ENCODE measurements at places on chromosomes 4 and X. TPM values are rescaled to one million over a fixed set of nuclear protein-coding genes. Genes with fewer than 3 reads are reported as not detected.

DNA sequence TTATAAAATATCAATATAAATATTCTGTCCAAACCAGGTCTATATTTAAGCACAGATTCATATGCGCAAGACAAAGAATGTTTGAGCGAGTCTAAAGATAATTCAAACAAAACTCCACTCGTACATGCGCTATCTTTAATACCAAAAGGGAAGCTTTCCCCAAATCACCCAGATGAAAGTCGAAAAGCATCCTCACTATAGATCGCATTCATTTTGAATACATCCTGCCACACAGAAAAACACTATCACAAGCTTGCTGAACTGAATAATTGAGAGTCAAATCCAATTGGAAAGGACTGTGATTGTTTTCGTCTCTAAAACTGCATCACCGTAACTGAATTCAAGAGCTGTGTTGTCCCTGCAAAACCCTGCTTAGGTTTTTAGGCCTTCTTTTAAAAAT is 685 bp downstream of the TASL start:
- no peak for DNase-seq

DNA sequence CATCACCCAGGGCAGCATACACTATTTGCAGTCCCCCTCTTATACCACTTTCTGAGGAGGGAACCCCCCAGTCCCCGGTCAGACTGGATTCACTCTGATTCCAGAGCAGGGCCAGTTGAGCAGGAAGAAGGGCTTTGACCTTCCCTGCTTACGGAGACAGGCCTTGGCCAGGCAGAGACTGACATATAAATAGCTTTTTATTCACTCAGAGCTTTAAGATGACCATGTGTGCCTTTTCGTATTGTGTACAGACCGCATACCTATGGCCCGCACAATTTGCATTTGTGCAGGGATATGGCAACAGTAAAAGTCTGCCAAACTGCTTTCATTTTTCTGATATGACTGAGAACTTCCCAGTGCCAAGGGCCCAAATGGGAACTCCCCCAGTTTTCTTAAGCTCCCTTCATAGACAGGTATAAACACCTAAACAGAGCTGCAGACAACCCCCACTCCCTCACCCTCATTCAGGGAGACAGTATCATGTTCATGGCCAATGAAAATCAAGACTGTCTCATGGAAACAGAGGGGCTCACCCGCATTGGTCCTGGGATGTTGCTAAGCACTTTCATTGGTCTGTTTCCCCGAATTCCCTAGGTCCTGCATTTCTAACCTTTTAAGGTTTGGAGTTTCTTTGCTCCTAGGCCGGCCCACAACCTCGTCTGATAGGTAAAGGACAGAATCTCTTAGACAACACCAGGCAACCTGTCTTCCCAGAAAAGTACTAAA is 86.0 kb downstream of the RTL5 start:
- DNase-seq, result no peak

DNA sequence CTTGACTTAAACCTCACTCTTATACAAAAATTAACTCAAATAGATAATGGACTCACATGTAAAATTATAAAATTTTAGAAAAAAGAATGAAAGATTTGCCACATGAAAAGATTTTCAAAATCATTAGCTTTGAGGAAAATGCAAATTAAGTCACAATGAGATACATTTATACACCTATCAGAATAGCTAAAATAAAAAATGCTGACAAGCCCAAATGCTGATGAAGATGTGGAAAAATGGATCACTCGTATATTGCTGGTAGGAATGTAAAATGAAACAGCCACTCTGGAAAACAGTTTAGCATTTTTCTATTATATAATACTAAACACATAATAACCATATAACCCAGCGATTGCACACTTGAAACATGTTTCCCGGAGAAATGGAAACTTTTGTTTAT is 316.2 kb downstream of the ANKRD50 start:
- DNase-seq, result no peak

GRCh38 chr4:87093443-87094123 is 126.8 kb downstream of the KLHL8 start:
- DNase-seq, result peak; percentile 27

DNA sequence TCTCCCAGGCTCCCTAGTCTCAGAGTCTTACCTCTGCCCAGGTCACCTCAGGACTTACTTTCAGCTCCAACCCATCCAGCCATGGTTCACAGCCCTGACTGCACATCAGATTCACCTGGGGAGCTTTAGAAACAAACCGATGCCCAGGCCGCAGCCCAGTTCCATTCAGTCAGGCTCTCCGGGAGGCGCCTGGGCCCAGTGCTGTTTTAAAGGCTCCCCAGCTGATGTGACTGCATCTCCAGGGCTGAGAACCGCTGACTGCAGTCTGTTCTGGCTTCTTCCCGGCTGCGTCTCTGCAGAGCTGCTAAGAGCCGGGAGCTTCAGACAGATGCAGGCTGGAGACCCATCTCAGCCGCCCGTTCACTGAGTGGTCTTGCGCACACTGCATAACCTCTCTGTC is 44.4 kb upstream of the LGI2 start:
- no peak for DNase-seq

GRCh38 chr4:139774759-139775487 is 109.3 kb downstream of the MGST2 start:
- DNase-seq, result no peak

- no peak for DNase-seq
Observed at GRCh38 chrX:71168134-71168533, 23.5 kb downstream of the NLGN3 start.

DNA sequence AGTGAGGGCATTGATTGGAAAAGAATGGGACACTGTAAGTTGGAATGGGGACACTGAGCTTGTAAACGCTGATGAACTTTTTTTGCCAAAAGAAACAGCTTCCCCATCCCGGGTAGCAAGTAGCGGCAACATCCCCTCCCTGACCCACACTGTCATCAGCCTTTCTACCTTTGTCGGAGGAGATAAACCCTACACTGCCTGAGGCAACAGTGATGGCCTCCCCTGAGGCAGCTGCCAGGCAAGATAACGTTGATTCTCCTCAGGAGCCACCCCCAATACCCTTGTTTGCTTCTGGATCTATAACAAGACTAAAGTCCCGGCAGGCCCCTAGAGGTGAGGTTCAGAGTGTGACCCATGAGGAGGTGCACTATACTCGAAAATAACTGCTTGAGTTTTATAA is 10.3 kb upstream of the RAB33B start:
- no peak for DNase-seq

LRIT3 gene
- total RNA-seq, result 0.05 TPM

All from Panc1 (cell line).